ENCODE measurements at places on chromosomes 11 and 22.

DNA sequence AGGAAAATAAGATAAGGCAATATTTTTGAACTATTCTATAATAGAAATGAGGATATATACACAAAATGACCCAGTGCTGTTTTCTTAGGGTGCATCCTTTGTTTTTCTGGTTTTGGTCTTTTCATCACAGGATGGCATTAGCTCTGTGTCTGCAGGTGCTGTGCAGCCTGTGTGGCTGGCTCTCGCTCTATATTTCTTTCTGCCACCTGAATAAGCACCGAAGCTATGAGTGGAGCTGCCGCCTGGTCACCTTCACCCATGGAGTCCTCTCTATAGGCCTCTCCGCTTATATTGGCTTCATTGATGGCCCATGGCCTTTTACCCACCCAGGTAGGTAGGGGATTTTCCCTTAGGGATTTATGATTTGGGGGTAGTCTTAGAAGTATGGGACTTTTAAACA is 2.2 kb downstream of the TLCD5 start:
- DNase-seq = no peak

DNA sequence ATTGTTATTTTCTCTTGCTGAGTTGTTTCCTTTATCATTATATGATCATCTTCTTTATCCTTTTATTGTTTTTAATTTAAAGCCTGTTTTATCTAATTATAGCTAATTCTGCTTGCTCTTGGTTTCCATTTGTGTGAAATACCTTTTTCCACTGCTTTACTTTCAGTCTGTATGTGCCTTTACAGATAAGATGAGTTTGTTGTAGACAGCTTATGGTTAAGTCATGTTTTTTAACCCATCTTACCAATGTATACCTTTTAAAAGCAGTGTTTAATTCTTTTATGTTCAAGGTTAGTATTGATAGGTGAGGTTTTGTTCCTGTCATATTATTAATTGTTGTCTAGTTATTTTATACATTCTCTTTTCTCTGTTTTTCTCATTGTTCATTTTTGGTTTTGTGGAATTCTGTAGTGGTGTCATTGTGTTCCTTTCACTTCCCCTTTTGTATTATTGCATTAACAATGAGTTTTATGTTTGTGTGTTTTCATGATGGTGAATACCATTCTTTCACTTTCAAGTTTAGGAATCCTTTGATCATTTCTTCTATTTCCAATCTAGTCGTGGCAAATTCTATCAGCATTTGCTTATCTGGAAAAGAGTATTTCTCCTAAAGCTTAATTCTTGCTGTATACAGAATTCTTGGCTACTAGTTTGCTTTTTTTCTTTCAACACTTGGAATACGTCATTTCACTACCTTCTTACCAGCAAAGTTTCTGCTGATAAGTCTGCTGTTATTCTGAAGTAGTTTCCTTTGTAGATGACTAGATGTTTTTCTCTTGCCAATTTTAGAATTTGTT is 21.8 kb downstream of the OR5AN1 start:
- DNase-seq = no peak

GRCh38 chr22:23094260-23094659 is 23.9 kb downstream of the GNAZ start:
- no peak for DNase-seq

- DNase-seq = no peak
Measured at GRCh38 chr22:20392983-20393704, 807 bp upstream of the ZNF74 start.

DNA sequence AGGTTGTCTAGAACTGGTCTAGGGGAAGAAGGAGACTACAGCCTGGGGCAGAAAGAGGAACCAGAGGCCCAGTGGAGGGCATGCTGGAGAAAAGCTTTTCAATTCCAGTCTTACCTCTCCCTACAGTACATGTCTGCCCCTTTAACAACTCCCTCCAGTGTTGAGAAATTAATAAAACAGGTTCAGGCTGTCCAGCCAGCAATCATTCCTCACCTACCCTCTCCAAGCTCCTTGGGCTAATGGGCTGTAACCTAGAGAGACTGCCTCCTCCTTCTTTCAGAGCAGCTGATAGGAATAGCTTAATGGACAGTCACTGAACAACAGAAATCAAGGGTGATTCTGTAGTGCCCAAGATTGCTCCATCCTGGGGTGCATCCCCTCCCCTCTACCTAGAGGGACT is 8.8 kb downstream of the SLC35F2 start:
- DNase-seq = no peak

GRCh38 chr11:26028393-26028911 is 303.5 kb upstream of the ANO3 start:
- DNase-seq = peak; percentile 8

DNA sequence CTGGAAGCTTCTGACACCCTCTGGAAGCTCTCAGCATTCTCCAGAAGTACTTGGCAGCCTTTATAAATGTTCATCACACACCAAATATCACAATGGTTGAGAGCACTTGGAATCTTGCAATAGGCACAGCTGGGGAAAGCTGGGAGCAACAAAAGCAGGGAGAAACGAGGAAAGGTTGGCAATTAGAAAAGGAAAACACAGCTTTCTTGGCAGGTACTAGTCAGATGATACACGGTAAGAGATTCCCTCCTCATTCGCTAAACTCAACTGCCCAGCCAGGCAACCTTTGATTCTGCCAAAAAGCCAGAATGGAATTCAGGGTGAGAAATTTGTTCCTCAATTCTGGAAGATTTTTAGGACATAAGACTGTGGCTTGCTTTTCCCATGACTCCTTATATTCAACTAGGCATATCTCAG is 576.9 kb upstream of the ANO5 start:
- no peak for DNase-seq

DNA sequence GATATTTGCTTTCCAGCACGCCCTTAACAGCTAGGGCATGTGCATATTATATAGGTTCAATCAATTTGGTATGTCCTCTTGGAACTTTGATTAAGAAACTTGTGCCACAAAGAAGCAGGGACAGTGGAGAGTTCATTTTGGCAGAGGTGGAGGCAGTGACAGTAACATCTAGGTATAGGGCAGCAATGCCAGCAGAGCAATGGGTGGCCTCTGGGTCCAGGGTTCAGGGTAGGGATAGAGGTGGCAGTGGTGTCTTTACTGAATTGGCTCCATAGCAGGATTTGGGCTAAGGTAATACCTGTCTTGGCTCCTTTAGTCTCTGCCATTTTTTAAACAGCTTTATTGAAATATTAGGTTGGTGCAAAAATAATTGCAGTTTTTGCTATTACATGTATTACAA is 24.4 kb upstream of the POLD3 start:
- DNase-seq = no peak

GRCh38 chr11:8099291-8099899 is 18.4 kb downstream of the TUB start:
- peak; percentile 29 for DNase-seq

- no peak for DNase-seq
Measured at GRCh38 chr22:23255506-23256170, 75.3 kb downstream of the BCR start.

GRCh38 chr11:120102050-120102863 is 35.7 kb downstream of the TRIM29 start:
- DNase-seq = no peak

DNA sequence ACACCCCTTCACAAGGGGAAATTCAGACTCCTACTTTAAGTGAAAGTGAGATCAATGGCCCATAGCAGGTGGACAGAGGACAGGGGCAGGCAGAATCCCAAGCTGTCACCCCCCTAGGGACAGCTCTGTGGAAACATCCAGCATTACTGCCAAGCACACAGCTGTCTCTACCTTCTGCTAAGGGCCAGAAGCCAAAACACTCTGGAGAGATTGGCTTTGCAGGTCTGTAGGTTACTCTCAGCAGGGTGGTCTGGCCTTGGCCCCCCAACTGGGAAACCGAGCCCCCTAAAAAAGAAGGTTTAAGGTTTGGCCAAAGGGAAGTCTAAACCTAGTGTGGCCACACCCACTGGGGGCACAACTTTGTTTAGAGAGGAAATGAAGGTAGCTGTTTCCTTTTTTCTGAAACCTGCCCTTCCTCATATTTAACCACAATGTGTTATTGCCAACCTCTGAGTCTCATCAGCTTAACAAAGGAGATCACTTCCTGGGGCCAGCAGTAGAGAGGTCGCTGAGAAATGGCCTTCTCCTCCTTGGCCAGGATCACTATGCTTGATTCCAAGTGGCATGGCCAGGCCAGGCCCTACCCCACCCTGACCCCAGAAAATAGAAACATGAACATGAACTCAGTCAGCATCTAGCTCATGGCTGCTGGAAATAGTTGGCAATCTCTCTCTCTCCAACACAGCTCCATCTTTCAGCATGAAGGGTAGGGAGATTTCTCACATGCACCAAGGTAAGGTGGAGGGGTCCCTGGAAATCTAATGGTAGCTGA is 25.9 kb upstream of the SCARF2 start:
- no peak for DNase-seq

DNA sequence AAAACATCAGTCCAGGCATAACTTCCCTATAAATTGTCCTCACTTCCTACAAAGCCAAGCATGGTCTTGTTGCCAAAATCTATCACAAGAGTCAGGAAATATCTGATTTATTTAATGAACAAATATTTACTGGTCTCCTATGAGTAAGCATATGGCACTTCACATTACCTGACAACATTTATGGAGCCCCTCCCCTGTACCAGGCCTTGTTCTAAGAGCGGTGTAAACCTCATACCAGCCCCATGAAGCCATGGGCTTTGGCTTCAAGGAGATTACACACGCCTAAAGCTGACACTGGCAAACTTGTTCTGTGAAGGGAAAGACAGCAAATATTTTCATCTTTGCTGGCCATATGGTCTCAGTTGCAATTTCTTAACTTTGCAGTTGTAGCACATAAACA is 43.0 kb upstream of the EIF3D start:
- no peak for DNase-seq

DNA sequence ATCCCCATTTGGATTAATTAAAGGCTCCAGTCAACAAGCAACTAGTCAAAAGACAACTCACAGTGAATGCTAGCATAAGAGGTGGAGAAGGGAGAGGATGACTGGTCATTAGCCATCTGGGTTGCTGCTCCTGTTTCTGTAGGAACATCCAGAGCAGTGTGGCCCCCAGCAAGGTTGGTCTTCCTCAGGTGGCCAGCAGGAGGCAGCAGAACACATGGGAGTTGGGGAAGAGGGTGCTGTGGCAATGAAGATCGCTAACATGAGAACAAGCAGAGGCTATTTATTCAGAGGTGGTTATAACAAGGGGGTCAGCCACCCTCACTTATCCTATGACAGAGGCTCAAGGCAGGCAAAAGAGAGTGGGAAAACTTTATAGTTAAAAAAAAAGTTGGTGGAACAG is 21.3 kb downstream of the IZUMO1R start:
- DNase-seq = no peak

DNA sequence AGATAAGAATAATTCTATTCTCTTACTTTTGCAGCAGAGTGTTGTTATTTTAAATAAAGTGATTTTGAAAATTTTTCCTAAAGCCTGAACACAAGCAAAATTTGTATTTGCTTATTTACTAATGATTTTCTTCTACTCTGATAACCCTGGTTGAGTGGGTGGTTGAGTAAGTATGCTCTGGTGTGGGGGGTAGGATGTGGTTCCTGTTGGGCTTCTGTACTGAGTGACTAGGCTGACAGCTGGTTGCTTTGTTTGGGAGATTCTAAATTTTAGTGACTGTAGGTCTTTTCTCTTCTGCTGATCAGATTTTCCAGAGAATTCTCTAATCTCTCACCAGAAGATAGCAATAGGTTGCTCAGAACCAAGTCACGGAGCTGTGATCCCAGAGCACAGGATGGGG is 61.6 kb downstream of the METTL15 start:
- DNase-seq = no peak

- DNase-seq = no peak
Measured at GRCh38 chr22:24964441-24964840, 11.9 kb downstream of the KIAA1671 start.

- DNase-seq = no peak
Measured at GRCh38 chr11:58047818-58048217, 17.1 kb downstream of the OR6Q1 start.

DNA sequence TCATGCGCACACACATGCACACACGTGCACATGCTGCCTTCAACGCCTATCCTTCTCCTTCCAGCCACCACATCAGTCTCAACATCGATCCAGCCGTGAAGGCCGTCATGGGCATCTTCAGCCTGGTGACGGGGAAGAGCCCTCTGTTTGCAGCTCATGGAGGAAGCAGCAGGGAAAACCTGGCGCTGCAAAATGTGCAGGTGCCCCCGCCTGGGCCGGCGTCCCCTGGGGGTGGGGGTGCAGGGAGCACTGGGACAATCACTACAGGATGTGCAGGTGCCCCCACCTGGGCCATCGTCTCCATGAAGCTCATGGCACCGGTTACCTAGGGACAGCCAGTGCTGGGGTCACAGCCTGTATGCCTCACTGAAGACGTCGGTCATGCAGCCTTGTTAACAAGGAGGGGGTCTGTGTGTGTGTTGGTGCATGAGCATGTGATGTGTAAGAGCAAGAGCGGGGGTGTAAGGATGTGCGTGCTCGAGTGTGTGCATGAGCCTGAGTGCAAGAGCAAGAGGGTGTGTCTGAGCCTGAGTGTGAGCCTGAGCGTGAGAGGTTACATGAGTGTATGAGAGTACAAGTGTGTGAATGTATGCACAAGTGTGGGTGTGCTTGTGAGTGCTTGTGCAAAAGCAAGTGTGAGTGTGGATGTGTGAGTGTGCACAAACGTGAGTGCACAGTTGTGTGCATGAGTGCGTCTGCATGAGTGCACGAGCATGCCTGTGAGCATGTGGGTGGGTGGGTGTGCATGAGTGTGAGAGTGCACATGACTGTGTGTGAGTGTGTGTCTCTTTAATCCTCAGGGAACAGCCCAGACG is 31.5 kb downstream of the NADSYN1 start:
- DNase-seq = no peak

DNA sequence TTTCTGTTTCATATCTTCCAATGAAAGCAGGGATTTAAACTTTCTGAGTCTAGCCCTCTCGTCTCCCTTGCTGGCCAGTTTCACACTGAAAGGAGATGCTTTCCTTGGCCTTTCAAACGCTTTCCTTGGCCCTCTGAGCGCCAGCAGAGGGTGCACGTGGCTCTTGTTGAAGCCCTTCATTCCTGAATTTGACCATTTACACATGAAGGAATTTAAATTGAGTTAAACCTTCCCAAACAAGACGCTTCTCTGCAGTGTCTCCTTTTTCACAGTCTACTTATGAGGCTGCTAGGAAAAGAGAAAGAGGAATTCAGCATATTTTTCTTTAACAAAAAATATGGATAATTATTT is 21.6 kb downstream of the NNMT start:
- no peak for DNase-seq

DNA sequence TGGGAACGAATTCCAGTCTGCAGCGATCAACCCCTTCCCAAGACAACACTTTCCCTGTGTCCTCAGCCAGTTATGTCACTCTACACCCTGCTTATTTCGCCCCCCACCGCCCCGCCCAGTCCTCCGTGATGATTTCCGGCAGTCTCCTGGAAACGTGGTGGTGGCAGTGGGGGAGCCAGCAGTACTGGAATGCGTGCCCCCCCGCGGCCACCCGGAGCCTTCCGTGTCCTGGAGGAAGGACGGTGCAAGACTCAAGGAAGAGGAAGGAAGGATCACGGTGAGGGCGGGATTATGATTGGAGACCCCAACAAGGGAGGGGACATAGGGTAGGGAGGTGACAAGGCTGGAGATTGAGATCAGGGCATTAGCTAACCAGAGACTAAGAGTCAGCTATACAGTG is 4.1 kb downstream of the ROBO3 start:
- DNase-seq = no peak
